ENCODE measurements at places on chromosomes 4 and X.

DNA sequence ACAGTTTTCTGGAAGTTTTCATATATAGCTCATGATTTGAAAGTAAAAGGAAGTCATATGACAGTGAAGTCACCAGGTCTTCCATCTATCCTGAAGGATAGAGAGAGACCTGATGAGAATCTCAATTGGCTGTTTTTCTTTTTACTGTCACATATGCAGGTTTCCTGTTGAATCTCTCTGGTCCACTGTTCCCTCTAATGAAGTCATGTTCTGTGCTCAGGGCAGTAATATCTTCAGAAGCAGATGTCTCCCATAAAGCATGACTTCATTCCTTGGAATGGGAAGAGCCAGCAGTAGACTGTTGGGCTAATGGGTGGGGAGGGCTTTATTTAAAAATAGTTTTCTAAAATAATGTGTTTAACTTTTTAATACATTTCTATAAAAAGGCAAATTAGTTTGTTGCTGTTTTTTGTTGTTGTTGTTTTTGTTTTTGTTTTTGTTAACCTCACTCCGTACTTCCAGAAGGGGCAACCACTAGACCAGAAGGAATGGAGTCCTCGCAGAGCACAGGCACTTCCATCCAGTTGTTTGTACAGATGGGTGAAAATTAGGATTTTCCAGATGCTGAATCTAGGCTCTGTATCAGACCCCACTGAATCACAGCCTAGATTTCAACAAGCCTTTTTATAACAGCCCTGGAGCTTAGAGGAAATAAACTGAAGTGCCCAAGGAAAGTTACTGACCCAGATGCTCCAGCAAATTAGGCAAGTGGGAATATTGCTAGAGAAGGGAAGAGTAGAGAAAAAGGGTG is 54.2 kb downstream of the AWAT2 start:
- DNase-seq, result no peak

DNA sequence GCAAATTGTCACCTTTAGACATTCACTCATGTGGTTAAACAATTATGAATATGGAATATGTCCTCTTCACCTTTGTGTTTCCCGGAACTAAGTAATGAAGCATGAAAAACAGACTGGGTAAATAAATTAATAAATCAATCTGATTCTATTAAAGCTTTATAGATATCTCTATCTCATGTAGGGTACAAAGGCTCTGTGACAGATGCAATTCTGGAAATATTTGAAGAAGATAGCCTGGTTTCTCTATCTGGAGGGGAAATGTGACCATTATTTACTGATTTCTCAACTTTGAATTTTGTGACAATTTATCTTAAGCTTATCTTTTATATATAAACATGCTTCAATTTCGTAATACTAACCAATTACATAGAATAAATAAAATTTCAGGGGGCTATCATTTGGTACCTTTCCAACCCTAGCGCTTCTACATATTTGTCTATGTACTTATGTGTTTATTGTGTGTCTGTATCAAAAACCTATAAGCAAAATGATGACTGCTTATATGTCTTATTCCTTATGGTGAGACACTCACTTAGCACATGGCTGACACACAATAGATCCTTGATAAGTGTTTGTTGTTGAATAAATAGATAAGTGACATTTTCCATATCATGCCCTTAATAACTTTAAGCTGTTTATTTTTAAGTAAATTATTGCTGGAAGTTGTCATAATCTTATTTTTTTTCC is 9.9 kb downstream of the CTSO start:
- no peak for DNase-seq

GRCh38 chr4:33226133-33226532 is 2506.0 kb downstream of the PCDH7 start:
- no peak for DNase-seq

- DNase-seq, result no peak
Observed at GRCh38 chrX:120251471-120252011, 929 bp downstream of the ZBTB33 start.

GRCh38 chrX:111467896-111468295 is 43.5 kb upstream of the SERTM2 start:
- no peak for DNase-seq

DNA sequence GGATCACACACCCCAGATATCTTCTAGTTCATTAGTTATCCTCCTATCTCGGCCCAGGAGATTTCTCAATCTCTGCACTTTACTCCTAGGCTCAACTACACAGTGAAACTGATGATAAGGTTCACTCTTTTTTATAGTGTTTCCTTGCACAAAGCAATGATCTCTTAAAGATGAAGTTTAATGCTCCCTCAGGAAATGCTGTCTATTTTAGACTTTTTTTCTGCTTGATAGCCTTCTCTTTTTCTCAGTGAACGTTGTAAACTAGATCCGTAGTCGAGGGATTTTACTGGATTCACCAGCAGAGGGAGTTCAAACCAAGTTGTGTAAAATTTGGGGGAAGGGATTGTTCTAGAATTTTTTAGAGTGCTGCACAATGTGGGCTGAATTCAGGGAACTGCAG is 269.6 kb downstream of the GBA3 start:
- DNase-seq, result no peak
